Vagina (tissue), 2 donors: ENCODE measurements at places on chromosomes 1 and 21.

DNA sequence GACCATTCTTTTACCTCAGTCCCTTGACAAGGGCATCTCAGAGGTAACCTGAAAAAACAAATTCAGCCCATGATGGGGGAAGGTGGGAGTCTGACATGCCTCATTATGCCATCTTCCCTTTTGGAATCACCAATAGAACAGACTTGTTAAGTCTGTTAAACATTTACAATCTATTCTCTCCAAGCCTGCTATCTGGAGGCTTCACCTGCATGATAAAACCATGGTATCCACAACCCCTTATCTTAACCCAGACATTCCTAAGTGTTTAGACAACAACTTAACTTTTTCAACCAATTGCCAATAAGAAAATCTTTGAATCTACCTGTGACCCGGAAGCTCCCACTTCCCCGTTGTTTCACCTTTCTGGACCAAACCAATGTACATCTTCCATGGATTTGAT is 233.0 kb upstream of the CACYBP start:
- no peak for DNase-seq

- no peak for DNase-seq
These were observed 18.1 kb downstream of the LYPD8 start for GRCh38 chr1:248737457-248737856.

GRCh38 chr1:29392486-29393450 is 156.4 kb downstream of the PTPRU start:
- DNase-seq: peak; percentile 64

DNA sequence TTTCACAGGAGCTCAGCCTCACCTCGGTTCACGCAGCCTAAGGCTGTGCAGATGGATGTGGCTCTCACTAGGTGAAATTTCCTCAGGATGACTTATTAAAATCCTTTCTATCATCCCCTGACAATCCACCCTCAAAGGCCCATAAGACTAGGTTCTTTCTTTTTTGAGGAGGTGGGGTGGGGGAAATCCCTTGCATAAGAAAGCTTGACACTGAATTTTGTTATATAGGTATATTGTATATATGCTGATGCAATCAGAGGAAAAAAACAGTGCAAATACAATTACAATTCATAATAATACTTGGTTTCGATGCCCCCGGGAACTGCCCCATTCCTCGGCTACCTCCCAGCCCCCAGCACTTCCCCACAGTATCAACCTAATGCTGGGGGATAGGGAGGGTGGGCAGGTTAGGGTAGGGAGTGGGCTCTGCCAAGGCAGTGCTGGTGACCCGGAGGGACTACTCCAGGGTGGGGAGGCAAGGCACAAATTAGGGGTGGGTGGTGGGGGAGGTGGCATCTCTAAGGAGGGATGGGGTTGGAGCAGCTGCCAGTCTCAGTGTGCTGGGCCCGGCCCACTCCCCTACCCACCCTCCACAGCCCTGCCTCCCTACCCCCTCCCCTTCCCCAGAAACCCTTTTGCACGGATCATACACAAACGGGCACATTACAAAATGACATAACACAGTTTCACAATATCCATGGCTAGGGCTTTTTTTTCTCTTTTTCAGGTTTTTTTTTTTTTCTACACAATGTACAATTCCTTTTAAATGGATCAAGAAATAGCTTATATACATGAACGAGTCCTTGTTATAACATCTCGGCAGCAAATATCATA is 30.9 kb downstream of the SLC27A3 start:
- DNase-seq: no peak

GRCh38 chr1:115466433-115466832 is 128.4 kb upstream of the NGF start:
- DNase-seq: peak; percentile 77

DNA sequence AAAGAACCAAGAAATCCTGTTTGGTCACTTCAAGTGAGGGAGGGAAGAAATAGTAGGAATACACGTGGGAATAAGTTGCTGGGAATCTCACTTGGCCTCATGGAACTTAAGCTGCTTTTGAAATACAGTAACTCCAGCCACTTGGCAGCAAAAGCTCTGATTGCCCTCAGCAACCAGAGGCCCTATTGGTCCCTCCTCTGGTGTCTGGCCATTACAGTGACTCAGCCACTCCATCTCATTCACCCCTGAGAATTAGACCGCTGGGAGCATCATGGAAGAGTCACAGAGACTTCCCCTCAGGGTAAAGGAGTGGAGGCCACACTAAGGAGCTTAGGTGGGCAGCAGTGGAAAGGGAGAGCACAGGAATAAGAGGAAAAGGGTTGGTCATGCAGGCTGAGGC is 99.6 kb downstream of the ELAVL4 start:
- DNase-seq: no peak

DNA sequence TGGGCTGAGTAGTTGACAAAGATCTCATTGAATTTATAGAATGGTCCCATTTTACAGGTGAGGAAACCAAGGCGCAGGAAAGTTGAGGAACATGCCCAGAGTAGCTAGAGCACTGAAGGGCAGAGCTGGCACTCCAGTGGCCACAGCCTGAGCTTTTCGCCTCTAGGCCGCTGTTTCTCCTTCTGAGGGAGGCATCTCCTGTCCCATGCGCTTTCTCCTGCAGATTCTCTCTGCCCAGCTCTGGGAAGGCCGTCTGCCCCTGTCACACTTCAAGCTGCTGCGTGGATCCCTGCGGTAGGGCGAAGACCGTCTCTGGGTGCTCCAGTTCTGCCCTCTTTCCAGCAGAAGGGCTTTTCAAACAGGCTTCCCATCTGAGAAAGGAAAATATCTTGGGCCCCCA is 159.9 kb downstream of the ACTL8 start:
- DNase-seq: no peak

GRCh38 chr1:227758366-227758765 is 23.1 kb downstream of the SNAP47 start:
- DNase-seq: no peak

DNA sequence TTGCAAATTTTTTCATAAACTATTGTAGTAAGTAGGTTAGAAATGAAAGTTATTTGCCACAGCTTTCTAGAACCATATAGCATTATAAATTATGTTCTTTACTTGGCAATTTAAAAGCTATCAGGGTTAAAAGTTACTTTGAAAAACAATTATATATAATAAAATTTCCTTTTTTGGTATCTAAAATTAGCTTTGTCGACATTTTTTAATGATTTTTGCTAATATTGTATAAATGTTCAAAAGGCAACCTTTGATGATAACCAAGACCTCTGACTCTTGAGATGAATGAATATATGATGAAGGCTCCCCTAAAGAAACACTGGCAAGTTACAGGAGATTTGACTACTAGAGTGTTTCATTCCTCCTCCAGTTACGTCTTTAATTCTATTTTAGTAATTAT is 121.2 kb downstream of the CDC42BPA start:
- DNase-seq: no peak

GRCh38 chr1:50048791-50049190 is 25.0 kb upstream of the AGBL4 start:
- no peak for DNase-seq

GRCh38 chr1:234837713-234838112 is 227.7 kb upstream of the IRF2BP2 start:
- DNase-seq: no peak

DNA sequence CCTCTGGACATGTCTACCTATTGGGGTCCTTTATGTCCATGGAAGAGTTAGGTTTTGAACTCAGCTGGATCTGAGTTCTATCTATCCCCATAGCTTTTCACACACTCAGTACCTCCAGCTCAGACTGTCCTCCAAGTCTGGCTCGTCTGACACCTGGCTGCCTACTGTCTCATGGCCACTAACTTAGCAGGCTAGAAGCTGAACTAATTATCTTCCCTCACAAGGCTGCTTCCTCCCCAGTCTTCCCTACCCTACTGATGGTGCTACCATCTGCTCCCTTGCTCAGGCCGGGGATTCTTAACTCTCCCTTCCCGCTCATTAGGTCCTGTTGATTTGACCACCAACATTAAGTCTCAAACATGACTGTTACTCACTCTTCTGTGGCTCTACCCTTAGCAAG is 13.4 kb downstream of the VANGL2 start:
- DNase-seq: no peak

DNA sequence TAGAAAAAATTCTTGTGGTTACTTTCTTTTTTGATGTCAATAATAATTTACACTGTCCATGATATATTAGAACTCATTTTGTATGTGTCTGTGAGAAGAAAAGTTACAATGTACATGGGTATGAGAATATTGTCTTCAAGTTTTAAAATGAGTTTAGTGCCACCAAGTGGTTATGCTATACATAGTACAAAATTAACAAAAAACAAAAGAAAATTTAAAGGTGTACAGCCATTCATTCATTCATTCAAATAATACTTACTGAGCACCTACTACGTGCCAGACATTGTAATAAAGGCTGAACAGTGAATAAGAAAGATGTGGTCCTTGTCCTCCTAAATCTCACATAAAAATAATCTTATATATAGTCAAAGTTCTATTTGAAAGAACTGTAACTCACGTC is 27.7 kb downstream of the UCHL5 start:
- DNase-seq: no peak

DNA sequence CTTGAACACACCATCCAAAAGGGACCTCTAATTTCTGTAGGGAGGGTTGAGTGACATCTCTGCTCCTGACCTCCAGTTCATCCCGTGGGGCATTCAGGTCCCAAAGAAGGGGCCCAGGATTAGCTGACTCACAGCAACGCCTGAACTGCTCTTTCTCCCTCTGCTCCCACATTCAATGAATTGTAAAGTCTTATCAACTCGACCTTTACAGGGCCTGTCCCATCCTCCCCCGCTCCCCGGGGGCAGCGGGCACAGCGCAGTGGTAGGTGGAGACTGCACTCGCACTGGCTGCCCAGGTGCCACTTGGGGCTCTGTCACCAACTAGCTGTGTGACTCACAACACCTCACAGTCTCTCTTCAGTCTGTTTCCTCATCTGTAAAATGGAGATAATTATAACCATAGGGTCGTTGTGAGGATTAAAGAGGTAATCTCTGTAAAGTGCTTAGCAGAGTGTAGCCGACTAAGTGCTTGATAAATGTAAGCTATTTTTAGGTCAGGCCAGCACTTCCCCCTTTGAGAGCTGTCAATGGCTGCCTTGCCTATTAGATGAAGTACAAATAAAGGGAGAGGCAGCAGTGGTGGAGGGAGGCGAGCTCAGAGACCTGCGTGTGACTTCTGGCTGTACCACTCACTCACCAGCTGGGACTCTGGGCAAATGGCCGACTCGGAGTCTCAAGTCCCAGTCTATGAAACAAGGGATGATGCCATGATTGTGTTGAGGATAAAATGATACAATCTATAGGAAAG is 637 bp upstream of the MYBPHL start:
- no peak for DNase-seq

- no peak for DNase-seq
These were observed 367.1 kb upstream of the ESRRG start for GRCh38 chr1:217090060-217090911.

DNA sequence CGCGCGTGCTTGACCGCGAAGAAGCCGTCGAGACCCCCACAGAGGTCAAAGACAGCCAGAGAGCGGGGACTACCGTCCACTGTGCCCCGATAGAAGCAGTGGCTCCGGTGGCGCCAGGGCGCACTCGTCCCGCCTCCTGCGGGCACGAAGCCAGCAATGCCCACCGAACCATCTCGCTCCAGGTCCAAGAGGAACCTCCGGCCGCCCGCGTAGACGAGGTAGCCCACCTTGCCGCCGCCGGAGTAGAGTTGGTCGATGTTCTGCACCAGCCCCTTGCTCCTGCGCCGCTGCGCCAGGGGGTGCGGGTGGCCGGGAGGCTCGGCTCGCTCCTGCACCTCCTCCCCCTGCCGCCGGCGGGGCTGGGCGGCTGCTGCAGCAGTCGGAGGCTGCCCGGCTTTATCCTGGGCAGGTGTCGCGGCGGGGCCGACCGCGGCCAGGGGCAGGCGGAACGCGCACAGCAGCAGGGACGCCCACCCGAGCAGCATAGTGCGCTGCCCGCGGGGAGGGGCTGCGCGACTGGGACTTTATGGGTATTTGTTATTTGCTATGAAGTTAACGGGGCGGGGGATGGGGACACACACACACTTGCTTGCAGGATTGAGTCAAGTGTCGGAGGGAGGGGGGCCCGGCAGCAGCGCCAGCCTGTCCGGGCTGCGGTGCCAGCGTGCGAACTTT is 844 bp downstream of the ADAMTS5 start:
- DNase-seq: no peak

GRCh38 chr1:166924823-166925541 is 48.9 kb upstream of the TADA1 start:
- no peak for DNase-seq

DNA sequence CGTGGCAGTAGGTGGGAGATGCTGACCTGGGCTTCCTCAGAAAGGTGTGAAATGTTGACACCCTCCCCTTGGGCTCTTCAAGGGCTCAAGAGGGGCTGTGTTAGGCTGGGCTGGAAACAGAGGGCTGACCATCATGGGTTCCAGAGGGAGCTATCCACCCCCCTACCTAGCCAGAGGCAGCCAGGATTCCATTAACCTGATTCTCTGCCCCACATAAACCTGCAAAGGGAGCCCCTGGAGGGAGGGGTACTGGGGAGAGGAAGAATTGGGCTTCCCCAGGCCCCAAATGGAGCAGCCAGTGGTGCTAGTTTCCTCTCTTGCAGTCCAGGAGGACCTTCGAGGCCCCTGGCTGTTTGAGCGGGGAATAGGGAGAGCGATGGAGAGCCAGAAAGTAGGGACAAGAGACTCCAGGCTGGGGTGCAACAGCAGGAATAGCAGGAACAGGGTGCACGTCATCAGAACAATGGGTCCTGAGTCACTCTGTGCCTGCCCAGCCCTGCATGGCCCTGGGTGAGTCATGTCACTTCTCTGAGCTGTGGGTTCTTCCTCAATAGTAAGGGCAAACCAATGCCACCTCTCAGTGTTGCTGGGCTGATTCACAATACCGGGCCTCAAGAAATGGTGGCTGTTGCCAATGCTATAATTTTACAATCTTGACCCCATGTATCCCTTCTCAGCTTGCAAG is 121.2 kb downstream of the EPHB2 start:
- DNase-seq: no peak

GRCh38 chr1:45543581-45544417 is 6.8 kb upstream of the AKR1A1 start:
- DNase-seq: no peak

GRCh38 chr1:171636141-171636540 is 14.1 kb downstream of the MYOCOS start:
- DNase-seq: no peak

DNA sequence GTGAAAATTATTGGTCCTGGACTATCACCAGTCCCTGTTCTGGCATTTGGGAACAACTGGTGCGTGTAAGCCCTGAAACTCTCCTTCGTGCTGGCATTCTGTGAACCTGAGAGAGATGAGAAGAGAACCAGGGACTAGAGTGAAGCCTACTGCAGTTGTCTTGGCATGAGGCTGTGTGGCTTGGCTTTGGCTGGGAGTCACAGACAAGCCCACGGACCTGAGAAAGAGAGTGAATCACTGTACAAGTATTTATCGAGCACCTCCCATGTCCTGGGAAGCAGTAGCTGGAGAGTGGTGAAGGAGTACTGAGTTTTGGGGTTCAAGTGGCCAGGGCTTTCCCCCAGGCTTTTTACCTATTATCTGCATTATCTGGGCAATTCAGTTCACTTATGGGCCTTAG is 63.3 kb downstream of the FGGY start:
- no peak for DNase-seq

- DNase-seq: no peak
These were observed 18.7 kb upstream of the PODN start for GRCh38 chr1:53043271-53043670.
